ENCODE measurements at places on chromosomes 4 and X. TPM values are rescaled to one million over a fixed set of nuclear protein-coding genes. Genes with fewer than 3 reads are reported as not detected.

The KLF8 gene
- total RNA-seq, result 12.1 TPM

The UGT2B17 gene
- total RNA-seq, result not detected

The COL4A6 gene
- not detected for total RNA-seq

The TMEM31 gene
- total RNA-seq, result not detected

GRCh38 chrX:71282514-71283402 is 677 bp upstream of the NONO start:
- peak overlapping the region; percentile 95 for H3K27ac ChIP-seq
- H3K4me1 ChIP-seq, result peaks cover 18% of the 10 kb centered on the region
- no peak for DNase-seq
- peak overlapping the region; percentile 80 for H3K4me3 ChIP-seq

DNA sequence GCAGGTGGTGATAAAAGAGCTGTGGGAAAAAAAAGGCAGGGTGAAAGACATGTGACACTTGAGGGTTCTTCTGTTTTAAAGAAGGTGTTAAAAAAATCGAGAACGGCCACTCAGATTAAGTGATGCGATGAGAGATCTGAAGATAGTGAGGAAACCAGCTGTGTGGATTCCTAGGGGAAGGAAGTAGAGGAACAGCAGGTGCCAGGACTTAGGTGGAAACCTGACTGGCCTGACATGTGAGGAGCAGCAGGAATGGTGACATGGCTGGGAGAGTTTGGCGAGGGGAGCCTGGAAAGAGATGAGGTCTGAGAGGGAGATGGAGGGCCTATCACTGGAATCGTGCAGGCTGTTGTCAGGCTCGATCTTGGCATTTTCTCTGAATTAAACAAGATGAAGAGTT is 55.5 kb downstream of the BMPR1B start:
- H3K36me3 ChIP-seq, result no peaks in the 10 kb centered on the region
- H3K4me3 ChIP-seq, result no peak overlapping the region
- no peaks in the 10 kb centered on the region for H3K4me1 ChIP-seq
- H3K27me3 ChIP-seq, result peaks cover 2% of the 10 kb centered on the region
- no peak overlapping the region for H3K27ac ChIP-seq

DNA sequence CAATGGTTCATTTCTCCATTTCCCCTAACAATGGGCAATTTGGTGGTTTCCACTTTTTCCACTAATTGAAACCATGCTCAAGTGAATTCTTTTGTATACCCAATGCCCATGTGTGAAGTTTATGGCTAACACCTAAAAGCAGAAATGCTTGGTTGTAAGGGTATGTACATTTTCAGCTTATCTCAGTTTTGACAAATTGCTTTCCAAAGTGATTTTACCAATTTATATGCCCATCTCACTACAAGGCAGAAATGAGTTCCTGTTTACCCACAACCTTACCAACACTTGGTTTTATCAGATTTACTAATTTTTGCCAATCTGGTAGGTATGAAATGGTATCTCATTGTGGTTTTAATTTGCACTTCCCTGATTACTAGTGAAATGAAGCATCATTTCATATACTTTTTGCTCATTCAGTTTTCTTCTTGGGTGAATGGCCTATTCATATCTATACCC is 14.8 kb downstream of the GPR34 start:
- no peak overlapping the region for H3K4me3 ChIP-seq
- no peak overlapping the region for H3K27ac ChIP-seq
- DNase-seq, result no peak
- H3K36me3 ChIP-seq, result no peaks in the 10 kb centered on the region

The MAGEA4 gene
- total RNA-seq, result not detected

DNA sequence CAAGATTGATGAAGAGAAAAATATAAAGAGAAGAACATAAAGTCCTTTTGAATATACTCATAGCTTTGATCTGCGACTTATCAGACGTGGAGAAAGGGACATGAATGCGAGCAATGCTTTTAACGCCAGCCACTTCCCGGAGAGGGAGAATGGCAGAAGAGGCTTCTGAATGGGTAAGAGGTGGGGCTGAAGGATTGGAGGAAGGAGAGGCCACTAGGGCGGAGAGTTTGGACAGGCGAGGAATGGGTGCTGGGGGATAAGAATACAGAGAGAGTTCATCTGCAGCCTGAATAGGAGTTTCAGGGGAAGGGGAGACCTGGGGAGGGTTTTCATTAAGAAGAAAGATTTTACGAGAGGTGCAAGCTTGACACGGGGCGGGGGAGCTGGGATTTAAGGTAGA is 2534.9 kb downstream of the PCDH7 start:
- DNase-seq, result no peak
- no peak overlapping the region for H3K4me3 ChIP-seq
- no peaks in the 10 kb centered on the region for H3K4me1 ChIP-seq
- no peaks in the 10 kb centered on the region for H3K27me3 ChIP-seq
- no peak overlapping the region for H3K27ac ChIP-seq
